NT2/D1 (cell line): ENCODE measurements at places on chromosomes 2 and 18.

DNA sequence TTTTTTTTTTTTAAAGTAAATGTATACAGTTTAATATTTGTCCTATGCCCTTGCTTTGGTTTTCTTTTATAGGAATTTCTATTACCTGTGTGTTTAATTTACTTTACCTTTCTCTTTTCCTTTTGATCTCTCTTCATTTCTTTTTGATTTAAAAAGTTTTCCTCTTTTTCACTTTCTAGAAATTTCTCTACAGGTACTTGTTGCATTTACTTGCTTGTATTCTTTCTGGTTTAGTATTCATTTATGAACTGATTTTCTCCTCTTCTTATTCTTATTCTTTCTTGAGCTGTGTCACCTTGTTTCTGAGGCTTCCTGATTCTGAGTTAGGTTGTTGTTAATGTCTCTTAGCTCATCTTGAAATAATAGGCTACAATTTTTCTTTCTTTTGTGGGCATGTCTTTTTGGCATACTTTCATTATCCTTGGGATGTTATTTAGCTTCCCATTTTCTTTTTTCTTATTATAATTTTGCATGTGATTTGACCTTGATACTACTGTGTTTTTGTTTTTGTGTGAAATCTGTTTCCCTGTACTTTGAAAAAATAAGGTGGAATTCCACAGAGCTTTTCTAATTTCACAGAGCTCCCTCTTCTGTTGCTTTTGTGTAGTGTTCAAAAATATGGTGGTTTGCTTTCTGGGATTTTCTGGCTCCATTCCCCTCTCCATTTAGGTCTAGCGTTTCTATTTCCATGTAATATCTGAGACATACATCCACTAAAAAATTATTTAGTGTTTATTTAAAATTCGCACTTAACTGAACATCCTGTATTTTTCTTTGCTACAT is 25.5 kb upstream of the ALMS1 start:
- no peak for DNase-seq

GRCh38 chr2:219297766-219298456 is 11.3 kb downstream of the PTPRN start:
- DNase-seq = no peak

- DNase-seq = no peak
Measured at GRCh38 chr18:59012815-59013705, 126.6 kb upstream of the SEC11C start.

- DNase-seq = no peak
Measured at GRCh38 chr2:148954536-148954935, 79.5 kb downstream of the KIF5C start.

GRCh38 chr2:156470975-156471583 is 34.9 kb downstream of the GPD2 start:
- DNase-seq = no peak
